ENCODE measurements at places on chromosomes 6 and 20. TPM values are rescaled to one million over a fixed set of nuclear protein-coding genes. Genes with fewer than 3 reads are reported as not detected.

- no peak for DNase-seq
Measured at GRCh38 chr20:50595988-50596693, 86.0 kb downstream of the PTPN1 start.

GRCh38 chr6:31156641-31157040 lies 961 bp downstream of the CCHCR1 start:
- DNase-seq, result no peak

- peak; percentile 85 for DNase-seq
Measured at GRCh38 chr20:38275815-38276550, 15.4 kb upstream of the KIAA1755 start.

- no peak for DNase-seq
Measured at GRCh38 chr6:20571261-20571660, 37.0 kb downstream of the CDKAL1 start.

- no peak for DNase-seq
Measured at GRCh38 chr6:158382491-158382890, 70.2 kb downstream of the TULP4 start.

DNA sequence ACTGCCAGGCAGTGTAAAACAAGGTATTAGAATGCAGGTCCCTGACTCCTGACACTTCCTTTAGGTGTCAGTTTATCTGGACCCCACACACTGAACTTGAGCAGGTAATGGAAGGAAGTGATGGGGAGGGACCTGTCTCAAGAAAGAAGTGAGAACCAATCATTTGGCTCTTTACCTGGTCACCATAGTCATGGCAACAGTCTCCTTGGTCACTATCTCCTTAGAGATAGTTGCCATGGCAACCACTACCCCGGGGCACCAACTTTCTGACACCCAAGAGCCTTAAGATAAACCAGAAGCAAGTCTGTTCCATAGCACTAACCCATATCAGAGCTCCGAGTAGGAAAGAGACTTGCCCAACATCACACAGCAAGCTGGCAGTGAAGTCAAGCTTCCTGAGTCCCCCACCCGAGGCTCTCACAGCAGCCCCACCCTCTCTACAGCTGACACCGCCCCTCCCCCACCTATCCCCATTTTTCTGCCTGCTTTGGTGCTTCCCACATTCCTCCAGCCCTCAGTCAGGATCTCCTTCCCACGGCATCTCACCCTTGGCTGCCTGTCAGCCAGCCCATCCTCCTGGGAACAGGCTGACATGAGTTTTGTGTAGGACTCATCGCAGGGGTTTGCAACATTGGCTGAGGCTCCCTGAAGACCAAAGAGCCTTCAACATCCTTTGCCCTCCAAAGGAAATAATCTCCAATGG lies 16.3 kb upstream of the HM13 start:
- peak; percentile 89 for DNase-seq

DNA sequence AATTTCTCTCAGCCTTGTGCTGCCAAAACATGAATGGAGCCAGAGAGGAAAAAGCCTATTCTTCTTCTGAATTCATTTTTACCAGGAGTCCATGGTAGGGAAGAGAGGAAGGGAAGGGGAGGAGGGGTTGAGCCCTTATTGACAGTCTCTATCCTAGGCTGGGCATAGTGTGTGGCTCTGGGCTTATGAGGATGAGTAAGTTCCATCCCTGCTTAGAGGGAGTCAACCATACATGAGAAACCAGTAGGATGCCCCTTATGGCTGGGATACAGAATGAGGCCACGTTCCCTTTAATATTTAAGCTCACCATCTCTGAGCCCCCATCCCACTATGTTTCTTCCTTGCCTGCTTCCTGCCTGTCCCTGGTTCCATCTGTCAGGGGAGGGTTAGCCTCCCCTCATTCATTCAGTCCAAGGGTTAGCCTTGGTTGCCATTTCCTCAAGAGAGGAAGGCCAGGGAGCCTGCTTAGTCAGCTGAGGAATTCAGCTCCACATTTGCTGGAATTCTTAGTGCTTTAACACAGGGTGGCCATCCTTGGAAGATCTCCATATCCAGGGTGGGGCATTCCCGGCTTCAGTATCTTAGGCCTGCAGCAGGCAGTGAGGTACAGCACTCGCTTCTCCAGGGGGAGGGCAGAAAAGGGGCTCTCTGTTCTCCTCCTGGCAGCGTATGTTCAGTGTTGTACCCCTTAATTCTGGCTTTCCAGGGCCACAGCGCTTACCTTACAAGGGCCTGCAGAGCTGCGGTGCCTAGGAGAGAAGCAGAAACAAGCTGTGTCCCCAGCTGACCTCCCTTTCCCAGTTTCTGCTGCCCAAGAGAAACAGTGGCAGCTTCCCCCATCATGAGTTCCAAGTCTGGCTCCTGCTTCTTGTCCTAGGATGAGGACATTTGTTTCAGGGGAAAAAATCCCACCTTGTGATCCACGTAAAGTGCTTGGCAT lies 12.5 kb downstream of the SIRT5 start:
- DNase-seq, result no peak

DNA sequence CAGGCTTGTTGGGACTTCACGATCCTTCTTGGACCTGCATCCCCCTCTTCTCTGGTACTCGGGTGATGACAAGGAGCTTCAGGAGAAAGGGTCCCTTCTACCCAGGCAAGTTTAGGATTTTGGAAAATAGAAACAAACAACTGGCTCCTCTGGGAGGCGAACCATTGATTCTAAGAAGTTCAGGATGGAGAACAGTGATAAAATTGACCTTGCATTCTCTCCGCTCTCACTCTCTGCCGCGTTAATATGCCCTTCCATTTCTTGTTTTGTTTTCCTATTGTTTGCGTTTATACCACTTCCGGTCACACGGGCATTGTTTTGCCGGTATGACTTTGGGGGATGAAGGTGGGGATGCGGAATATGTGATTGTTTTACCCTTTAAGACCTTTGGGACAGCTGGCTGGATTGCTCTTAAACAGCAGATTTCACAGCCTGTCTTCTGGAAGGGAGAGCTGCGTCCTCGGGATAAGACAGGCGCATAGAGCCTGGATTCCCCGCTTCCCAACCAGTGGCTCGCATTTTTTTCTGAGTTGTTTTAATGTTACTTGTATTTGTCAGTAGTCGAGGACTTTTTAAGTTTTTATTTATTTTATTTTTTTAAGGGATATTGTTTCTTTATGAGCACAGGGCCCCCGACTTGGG lies 144.3 kb upstream of the ZNF184 start:
- DNase-seq, result peak; percentile 55

DNA sequence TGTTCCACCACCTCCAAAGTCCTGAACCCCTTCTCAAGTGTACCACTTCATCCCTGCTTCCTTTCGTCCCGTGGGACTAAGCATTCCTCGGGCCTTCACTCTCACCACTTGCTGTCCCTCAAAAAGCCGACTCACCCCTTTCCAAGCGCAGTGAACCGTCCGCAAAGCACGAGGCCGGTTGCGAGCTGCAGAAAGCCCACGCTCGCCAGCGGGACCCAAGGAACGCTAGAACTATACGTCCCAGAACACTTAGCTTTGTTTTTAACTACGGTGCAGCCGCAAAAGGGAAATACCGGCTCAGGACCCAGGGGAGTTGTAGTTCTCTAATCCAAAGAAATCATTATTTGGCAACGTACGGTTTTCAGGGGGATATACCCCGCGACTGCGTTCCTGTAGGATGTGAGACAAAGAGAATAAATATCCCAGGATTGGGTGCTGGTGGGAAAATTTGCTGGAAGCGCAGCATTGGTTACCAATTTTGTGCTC lies 416 bp upstream of the POLR1H start:
- DNase-seq, result peak; percentile 15

- no peak for DNase-seq
Measured at GRCh38 chr6:170174771-170175643, 115.9 kb downstream of the DLL1 start.

- no peak for DNase-seq
Measured at GRCh38 chr6:127332383-127332961, 10.9 kb downstream of the ECHDC1 start.

HCK gene
- not detected for total RNA-seq

TPMT gene
- total RNA-seq, result 9.5 TPM

ANGPT4 gene
- total RNA-seq, result not detected

ARG1 gene
- total RNA-seq, result not detected

SLC22A2 gene
- not detected for total RNA-seq

SLC26A8 gene
- total RNA-seq, result not detected

EPPIN gene
- total RNA-seq, result not detected
